ENCODE measurements at places on chromosomes 6 and 20.

DNA sequence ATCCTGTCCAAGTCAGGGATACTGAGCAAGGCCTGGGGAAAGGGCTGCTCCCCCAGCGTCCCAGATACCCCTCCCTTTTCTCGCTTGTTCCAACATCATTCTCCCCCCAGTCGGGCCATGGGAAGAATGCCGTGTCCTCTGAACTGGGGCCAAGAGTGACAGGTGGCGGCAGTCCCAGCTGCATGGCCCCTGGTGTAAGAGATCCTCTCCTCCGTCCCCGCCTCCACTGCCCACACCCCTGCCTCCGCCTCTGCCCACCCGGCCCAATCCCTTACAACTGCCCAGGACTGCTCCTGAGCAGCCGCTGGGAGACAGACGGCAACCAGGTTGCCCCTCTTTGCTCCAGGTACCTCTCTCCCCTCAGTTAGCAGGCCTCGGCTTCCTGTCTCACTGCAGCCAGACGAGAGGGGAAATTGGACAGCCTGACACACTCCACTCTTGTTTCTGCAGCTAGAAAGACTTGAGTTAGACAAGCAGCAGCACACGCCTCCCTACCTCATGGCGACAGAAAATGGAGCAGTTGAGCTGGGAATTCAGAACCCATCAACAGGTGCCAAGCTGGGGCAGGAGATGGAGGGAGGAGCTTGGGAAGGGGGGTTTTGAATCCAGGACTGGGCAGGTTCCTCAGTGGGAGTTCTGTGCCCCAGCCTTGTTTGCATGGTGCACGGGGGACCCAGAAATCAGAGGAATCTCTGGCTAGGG, at the start of gene MYLK2:
Gene MYLK2 (plus strand): TSS at position 274 of the 702 bp plus-strand sequence. CDS start 225 bp downstream, at position 499.
- DNase-seq = no peak

DNA sequence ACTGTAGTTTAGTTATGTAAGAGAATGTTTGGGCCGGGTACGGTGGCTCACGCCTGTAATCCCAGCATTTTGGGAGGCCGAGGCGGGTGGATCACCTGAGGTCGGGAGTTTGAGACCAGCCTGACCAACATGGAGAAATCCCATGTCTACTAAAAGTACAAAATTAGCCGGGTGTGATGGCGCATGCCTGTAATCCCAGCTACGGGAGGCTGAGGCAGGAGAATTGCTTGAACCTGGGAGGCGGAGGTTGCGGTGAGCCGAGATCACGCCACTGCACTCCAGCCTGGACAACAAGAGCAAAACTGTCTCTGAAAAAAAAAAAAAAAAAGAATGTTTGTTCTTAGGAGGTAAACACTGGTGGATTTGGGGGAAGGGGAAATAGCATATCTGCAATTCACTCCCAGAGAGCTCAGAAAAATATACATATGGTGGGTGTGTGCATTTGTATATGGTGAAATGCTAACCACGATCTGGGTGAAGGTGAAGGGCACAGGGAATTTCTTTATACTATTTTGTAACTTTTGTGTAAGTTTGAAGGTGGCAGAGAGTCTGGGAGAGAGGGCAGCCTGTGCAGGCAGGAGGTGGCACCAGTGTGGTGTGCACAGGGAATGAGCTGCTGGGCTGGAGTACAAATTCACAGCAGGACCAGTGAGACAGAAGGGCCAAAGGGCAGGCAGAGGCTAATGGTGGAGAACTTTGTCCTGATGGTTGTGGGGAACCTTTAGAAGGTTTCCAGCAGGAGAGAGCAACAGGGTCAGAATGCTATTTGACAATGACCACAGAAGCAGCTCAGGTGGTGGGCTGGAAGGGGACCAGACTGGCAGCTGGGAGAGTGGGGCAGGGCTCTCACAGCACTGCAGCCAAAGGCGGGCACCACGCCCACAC, 42.4 kb downstream of the SSR1 start:
- DNase-seq = no peak

DNA sequence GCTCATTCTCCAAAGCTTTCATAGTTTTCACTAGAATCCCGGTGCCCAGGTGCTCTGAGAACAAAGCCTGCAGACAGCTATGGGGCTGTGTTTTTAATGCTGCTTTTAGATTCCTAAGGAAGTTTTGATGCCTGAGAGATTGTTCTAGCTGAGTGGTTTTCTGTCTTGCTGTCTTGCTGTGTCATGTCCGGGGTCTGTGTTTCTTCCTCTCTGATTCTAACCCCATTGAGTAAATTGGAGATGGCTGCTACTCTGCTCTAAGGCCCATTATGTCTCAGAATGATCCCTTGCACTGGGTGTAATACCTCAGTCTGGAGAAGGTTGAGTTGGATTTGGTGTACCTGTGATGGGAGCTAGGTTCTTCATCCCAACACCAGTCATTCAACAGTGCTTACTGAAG, 63.4 kb downstream of the ARID1B start:
- DNase-seq = no peak

- DNase-seq = no peak
Observed at GRCh38 chr6:4822476-4822875, 46.3 kb downstream of the CDYL start.

GRCh38 chr20:59253779-59254319, 46.6 kb upstream of the EDN3 start:
- no peak for DNase-seq

GRCh38 chr20:22905658-22906057, 129.5 kb upstream of the SSTR4 start:
- DNase-seq = no peak

DNA sequence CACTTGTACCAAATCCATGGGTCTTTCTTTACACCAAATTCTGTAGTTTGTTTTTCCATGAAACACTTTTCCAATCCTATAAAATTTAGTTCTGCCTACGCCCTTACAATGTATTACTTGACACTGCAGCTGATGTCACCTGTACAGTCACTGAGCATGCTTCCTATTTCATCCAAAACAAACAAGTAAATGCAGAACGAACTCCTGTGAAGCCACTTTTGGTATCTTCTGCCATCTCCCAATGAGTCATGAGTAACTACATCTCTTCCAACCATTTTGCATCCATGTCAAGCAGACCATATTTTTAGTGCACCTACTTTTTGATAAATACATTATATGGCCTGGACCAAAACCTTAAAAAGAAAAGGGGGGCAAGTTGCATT, 42.4 kb downstream of the HDDC2 start:
- DNase-seq = no peak

GRCh38 chr20:48635791-48636267, 192.0 kb downstream of the PREX1 start:
- peak; percentile 10 for DNase-seq

GRCh38 chr20:33825340-33826269, 14.5 kb downstream of the CHMP4B start:
- DNase-seq = no peak

GRCh38 chr20:61976263-61976643, 89.4 kb downstream of the TAF4 start:
- DNase-seq = no peak

DNA sequence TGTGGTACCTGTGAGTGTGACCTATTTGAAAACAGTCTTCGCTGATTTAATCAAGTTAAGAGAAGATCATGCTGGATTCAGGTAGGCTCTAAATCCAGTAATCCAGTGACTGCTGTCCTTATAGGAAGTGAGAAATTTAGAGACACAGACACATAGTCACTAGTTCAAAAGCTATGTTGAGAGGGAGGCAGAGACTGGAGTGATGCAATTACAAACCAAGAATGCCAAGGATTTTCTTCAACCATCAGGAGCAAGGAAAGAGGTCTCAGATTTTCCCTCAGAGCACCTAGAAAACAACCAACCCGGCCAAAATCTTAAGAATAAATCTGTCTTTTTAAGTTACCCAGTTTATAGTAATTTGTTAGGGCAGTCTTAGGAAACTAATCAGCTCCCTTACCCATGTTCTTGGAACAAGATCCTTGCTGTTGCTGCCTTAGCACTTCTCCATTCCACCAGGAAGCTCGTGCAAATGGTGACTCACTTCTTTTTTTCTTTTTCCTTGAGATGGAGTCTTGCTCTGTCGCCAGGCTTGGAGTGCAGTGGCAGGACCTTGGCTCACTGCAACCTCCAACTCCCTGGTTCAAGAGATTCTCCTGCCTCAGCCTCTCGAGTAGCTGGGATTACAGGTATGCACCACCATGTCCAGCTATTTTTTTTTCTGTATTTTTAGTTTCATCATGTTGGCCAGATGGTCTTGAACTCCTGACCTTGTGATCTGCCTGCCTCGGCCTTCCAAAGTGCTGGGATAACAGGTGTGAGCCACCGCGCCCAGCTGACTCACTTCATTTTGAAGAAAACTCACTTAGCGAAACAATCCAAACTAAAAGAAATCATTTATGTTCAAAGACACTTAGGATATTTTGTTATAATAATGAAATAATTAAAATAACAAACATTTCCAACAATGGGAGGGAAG, 34.4 kb upstream of the ZNF184 start:
- no peak for DNase-seq

DNA sequence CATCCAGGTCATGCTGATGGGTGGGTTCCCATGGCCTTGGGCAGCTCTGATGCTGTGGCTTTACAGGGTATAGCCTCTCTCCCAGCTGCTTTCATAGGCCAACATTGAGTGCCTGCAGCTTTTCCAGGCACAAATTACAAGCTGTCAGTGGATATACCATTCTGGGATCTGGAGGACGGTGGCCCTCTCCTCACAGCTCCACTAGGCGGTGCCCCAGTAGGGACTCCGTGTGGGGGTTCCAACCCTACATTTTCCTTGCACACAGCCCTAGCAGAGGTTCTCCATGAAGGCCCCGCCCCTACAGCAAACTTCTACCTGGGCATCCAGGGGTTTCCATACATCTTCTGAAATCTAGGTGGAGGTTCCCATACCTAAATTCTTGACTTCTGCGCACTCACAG, 602.6 kb upstream of the HS3ST5 start:
- no peak for DNase-seq

DNA sequence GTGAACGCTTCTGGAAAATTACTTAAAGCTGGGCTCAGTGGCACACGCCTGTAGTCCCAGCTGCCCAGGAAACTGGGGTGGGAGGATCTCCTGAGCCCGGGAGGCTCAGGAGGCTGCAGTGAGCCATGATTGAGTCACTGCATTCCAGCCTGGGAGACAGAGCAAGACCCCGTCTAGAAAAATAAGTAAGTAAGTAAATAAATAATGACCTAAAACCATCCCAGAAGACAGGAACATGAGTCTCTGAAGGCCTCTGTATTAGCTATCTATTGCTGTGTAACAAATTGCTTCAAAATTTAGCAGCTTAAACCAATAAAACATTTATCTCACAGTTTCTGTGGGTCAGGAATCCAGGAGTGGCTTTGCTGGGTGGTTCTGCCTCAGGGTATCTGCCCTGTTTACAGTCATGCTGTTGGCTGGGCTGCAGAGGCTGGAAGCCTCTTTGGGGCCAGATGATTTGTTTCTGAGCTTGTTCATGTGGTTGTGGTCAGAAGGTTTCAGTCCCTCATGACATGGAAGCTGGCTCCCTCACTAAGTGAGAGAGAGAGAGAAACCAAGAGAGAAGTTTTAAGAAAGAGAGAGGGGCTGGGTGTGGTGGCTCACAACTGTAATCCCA, 48.4 kb upstream of the NCOA3 start:
- no peak for DNase-seq

DNA sequence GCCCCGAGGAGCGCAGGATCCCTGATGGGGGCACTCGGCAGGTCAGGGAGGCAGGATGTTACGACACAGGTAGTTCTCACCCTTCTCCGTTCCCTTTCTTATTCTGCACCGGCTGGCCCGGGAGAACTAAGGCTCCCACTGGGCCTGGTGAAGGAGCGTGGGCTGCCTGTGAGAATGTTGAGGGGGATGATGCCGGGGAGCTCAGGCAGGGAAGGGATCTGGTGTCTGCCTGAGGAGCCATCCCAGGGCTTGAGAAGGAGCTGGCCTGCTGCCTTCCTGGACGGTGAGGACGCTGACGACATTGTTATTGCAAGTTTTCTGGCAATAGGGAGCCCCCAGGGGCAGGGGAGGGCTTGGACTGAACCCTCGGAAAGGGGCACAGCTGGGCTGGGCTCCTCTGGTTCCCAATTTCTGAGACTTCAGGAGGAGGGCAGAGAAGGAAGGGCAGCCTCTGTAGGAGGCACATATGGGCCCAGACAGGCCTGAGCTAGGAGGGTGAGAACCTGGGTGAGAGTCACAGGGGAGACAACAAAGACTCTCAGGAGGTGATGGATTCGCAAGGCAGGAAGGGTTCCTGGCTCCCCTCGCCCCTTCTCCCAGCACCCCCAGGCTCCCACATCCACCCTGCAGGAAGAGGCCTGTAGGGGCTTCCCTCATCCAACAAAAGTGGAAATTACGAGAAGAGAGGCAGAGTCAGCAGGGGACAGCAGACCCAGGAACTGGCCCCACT, 32.8 kb downstream of the CYP21A2 start:
- no peak for DNase-seq

DNA sequence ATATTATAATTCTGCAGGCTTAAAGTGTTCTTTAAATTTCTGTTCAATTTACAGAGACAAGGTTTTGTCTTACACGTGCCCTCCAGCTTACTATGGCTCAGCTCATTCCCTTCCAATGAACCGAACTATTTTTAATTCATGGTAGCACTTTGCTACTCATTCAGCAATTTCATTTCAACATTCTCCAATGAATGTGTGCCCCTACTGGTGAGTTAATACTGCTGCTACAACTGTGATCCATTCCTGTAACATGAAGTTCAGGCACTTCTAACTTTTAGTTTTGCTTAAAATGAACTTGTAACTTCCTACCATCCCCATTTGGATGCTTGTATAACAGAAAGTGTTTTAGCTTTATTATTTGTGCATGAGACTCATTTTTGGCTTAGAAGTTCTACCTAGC, 99.7 kb downstream of the F13A1 start:
- DNase-seq = no peak

- DNase-seq = no peak
Observed at GRCh38 chr6:114288701-114289495, 53.9 kb downstream of the HS3ST5 start.

DNA sequence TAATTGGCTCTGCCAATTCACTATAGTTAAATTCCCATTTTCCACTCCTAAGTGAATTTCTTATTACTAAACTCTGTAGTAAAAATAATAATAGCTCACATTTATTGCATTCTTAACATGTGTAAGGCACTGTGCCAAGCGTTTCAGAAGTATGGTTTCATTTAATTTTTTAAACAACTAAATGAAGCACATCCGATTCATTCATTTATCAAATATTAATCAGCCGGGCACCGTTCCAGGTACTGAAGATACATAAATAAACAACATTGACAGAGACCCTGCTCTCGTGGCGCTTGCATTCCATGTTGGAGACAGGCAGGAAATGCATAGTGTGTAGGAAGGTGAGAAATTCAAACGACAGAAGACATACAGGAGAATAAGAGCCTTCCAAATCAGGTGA, 423.2 kb upstream of the JARID2 start:
- no peak for DNase-seq

All from NCI-H1436 (cell line).